Mesenteric fat pad (tissue), 1 donor: ENCODE measurements at places on chromosomes 6 and 20. TPM values are rescaled to one million over a fixed set of nuclear protein-coding genes. Genes with fewer than 3 reads are reported as not detected.

The CST7 gene
- 11.5 TPM for total RNA-seq

The TNFAIP3 gene
- total RNA-seq, result 187 TPM

The CAP2 gene
- total RNA-seq, result 9.3 TPM

The C20orf141 gene
- total RNA-seq, result 0.84 TPM

The KCNK16 gene
- total RNA-seq, result not detected

The C6orf52 gene
- 1.1 TPM for total RNA-seq

The PPIL6 gene
- 2.3 TPM for total RNA-seq

The OR2J3 gene
- total RNA-seq, result not detected

The SLC24A3 gene
- total RNA-seq, result 16.9 TPM

The HTR1E gene
- not detected for total RNA-seq

The COL11A2 gene
- 0.67 TPM for total RNA-seq

The MLIP gene
- total RNA-seq, result 0.29 TPM

The MRAP2 gene
- 0.16 TPM for total RNA-seq

The HTR1B gene
- 0.16 TPM for total RNA-seq

The SLC17A3 gene
- not detected for total RNA-seq

The IPCEF1 gene
- 1.5 TPM for total RNA-seq

The MEP1A gene
- total RNA-seq, result 0.35 TPM

The NHLRC1 gene
- 2.1 TPM for total RNA-seq

The RBPJL gene
- not detected for total RNA-seq

The BANF2 gene
- not detected for total RNA-seq

The LHFPL5 gene
- not detected for total RNA-seq

The C6orf136 gene
- total RNA-seq, result 12.4 TPM

The FBXL4 gene
- total RNA-seq, result 17.0 TPM

The FOXQ1 gene
- not detected for total RNA-seq

The PTCHD4 gene
- total RNA-seq, result 1.4 TPM

The STK38 gene
- total RNA-seq, result 31.2 TPM

The DCBLD1 gene
- 9.9 TPM for total RNA-seq
